ENCODE measurements at places on chromosomes 16 and 17.

- no peak for DNase-seq
Observed at GRCh38 chr16:24539850-24540601, 660 bp downstream of the RBBP6 start.

DNA sequence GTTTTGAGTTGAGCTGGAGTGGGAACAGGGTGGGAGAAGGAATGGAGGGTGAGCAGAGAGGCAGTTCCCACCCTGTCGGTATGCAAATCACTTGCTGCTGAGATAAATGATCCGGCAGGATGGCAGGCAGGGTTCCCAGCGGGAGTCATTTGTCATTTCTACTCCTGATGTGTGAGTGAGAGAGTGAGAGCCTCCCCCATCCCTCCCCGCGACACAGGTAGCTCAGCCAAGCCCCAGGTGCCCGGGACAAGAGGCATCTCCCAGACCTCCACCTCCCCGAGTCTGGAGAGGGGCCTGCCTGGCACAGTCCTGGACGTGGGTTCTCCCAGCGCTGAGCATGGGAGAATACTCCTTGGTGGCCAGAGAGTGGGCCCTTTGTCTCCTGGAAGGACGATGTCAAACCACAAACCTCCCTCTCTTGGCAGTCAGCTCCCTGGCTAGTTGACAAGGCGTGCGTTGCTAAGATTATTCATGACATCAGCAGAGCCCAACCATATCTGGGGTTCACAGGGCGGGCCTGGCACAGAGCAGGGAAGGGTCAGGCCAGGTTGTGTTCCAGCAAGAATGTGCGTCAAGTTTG lies 33.7 kb upstream of the TNRC6C start:
- peak; percentile 27 for DNase-seq

DNA sequence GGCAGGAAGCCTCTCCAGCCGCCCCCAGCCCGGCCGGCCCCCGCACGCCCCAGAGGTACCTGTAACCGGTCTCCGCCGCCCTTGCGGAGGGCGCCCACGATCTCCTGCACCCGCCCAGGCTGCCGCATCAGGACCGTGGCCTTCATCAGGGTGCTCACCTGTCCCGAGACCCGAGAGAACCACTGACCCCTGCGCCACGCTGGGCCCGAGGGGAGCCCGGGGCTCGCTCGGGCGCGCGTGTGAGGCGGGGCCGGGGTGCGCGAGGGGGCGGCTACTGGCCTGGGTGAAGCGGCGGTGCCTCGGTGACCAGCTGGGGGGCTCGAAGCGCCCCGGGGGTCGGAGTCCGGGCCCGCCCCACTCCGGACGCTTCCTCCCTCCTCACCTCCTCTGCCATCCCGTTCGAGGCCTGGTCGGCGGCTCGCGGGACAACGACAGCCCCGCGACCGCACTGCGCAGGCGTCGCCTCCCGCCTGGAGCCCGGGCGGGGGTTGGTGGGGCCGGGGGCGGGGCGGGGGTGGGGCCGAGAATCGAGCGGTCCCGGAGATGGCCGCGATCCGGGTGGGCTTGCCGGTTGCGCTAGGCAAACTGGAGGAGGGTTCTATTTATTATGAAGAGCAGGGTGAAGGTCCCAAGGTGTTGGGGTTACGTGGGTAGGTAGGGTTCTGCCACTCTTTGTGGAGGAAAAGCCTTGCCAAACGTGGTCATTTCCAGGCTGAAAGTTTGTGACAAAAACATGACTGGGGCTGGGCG lies at the start of gene NT5C3B:
Gene NT5C3B (minus strand): TSS at position 433 of the 750 bp plus-strand sequence. CDS start 39 bp downstream, at position 394.
- DNase-seq, result no peak

GRCh38 chr17:79739148-79740062 lies 8.7 kb downstream of the ENPP7 start:
- peak; percentile 94 for DNase-seq

- no peak for DNase-seq
Observed at GRCh38 chr17:62765351-62765750, 42.8 kb downstream of the MARCHF10 start.

- peak; percentile 37 for DNase-seq
Observed at GRCh38 chr16:81707411-81708265, 71.5 kb upstream of the PLCG2 start.

DNA sequence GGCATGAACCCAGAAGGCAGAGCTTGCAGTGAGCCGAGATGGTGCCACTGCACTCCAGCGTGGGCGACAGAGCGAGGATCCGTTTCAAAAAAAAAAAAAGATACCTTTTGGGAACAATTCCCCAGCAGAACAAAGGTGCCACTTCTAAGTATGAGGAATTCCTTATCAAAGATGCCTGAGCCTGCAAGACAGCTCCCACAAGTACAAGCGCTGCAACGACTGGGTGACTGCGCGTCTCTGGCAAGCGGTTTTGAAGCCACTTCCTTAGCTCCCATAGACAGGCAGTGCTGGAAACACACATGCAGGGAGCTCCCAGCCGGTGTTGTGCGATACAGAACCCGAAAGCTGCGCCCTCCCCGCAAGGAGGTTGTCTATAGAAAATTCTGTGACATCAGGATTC lies 60.5 kb downstream of the ADCY9 start:
- DNase-seq, result no peak

DNA sequence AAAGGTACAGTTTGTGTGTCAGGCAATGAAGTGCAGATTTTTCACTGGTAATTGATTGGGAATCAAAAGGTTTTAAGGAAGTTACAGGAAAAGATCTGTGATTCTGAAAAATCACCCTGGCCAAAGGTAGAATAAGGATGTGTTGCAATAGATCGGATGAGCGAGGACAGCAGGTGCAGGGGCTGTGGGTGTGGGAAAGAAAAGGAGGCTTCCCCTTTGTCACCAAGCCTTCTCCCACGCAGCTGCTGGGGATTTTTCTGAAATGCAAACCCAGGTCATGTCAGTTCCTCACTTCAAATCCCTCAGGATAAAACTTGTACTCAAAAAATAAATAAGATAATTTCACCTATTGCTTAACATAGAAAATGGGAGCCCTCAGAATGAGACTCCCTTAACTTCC lies 47.9 kb upstream of the ARHGAP17 start:
- no peak for DNase-seq

DNA sequence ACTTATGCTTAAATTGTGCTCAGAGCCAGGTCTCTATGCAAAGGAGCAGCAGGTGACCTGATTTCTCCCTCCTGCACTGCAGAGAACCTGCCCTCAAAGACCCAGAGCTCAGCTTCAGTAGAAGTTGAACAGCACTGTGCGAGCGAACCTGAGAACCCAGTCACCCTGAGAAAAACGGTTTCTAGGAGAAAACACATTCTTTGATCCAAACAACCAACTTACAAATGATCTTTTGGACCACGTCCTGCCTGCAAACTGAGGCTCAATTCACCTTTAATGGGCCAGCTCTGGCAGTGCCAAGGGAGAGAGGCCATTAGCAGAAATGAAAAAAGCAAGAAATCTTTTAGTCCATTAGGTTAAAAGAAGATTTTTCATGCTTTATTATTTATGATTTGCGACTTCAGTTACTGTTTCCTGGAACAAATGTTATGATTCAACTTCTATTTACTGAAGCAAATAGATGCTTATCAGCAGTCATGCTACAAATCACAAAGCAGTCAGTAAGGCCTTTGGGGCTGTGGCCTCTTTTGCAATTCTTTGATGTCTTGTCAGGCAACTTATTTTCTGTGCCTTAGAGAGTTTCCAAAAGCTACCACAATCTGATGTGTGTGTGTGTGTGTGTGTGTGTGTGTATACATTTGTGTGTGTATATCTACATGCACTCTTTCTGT lies 65.7 kb upstream of the LRRC37A3 start:
- DNase-seq, result peak; percentile 49

DNA sequence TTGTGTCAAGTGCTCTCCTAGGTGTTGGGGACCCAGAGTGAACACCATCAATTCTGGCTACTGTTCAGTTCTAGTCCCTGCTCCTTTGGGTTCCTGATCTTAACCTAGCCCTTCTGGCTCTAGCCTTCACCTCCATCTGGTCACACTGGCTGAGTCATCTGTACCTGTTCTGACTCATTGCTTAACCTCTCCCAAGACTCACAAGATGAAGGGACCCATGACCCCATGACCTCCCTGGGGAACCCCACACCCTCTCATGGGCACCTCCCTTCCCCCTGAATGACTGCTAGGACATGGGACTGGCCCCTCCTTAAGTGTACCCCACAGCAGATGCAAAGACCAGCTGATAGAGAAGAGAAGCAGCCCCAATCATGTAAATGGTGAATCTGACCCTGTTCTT lies 345.8 kb upstream of the CDH5 start:
- peak; percentile 41 for DNase-seq

DNA sequence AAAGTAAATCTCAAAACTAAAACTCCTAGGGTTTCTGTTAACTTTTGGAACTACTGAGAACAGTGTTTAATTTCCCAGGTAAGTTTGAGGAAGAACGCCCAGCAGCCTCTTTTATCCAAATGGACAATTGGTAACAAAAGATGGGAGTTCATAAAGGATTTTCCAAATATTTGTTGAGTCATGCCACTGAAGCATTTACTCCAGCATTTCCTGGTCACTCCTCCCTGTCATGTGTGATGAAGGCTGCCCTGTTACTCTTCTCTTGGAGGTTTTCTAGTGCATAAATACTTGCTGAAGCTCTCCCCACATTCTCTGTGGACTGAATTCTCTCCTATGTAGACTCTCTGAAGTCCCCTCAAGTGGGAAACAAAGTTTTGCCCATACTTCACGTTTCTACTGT lies 16.5 kb downstream of the ZNF75A start:
- peak; percentile 44 for DNase-seq

DNA sequence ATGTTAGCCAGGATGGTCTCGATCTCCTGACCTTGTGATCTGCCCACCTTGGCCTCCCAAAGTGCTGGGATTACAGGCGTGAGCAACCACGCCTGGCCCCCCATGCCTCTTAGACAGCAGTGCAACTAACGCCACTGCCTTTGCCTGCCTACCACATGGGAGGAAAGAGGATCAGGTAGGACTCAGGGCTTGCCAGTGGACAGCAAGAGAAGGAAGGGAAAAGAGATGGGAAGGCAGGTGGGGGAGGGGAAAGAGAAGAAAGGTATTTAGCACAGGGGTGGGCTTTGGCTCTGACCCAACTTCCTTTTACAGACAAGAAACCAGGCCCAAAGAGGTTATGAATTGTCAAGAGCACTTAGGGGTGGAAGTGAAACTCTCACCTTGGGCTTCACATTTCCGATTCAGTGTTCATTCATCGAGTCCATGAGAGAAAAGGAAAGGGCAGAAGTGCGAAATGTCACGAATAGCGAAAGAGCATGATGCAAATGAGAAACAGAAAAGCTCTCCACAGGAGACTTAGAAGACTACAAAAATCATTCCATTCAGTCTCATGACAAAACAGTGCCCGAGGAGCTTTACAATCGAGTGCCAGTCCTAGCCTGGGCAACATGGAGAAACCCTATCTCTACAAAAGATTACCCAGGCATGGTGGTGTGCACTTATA lies 36.4 kb downstream of the CDK5R1 start:
- no peak for DNase-seq

DNA sequence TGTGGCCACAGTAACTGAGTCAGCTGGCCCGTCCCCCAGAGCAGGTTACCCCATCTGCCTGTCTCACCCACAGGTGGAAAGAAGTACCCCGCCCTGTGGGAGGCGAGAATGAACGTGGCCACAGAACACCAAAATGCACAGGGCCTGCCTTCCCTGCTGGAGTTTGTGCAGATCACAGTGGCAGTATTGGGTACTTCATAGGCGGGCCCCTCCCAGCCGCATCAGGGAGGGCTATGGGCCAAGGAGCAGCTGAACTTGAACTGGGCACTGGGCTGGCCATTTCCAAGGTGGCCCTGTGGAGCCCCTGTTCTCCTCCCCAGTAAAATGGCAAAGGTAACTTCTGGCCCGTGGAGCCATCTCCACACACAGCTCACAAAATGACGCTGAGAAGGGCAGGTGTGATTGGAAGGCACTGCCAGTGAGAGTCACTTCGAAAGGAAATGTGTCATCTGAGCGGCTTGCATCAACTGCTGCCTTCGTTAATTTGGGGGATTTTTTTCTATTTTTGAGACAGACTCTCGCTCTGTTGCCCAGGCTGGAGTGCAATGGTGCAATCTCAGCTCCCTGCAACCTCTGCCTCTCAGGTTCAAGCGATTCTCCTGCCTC lies 162.9 kb downstream of the ENGASE start:
- DNase-seq, result peak; percentile 21

GRCh38 chr17:27651411-27652345 lies 20.7 kb downstream of the LGALS9 start:
- DNase-seq, result peak; percentile 44

- no peak for DNase-seq
Observed at GRCh38 chr16:81483064-81483969, 38.7 kb downstream of the CMIP start.

DNA sequence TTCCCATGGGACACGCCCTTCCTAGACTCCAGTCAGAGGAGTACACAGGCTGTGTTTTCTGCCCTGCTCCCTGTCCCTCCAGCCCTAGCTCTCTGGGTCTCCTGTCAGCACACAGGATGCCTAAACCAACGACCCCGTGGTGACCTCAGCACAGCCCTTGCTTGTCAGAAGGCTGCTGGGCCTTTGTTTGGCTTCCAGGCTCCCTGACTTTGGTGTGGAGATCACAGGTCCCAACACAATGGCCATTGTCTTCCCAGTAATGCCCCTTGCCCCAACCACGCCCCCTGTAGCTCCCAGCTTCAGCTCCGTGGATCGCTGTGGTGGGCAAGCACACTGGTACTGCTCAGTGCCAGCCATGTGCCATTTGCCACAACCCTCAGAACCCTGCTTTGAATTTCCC lies 15.0 kb downstream of the HNF1B start:
- DNase-seq, result no peak

- no peak for DNase-seq
Observed at GRCh38 chr16:89300311-89300975, 82.9 kb downstream of the ZNF778 start.

- peak; percentile 60 for DNase-seq
Observed at GRCh38 chr17:63279498-63280230, 166.4 kb downstream of the CYB561 start.

GRCh38 chr16:81461766-81462165 lies 17.2 kb downstream of the CMIP start:
- no peak for DNase-seq

- no peak for DNase-seq
Observed at GRCh38 chr17:5123343-5124124, 7.7 kb downstream of the USP6 start.

DNA sequence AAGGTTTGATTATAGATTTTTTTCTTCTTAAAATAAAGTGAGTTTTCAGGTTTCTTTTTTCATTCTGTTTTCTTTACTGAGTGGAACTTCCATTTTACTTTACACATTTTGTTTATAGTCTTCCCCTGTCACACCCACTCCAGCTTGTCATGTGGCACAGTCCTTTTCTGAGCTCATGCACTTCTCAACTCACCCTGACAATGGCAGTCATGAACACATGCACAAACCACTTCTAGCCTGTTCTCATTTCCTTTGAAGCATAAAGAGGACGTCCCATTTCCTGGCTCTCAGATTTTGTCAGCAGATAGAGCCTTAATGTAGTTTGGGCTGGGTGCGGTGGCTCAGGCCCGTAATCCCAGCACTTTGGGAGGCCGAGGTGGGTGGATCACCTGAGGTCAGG lies 168.0 kb downstream of the AHSP start:
- DNase-seq, result no peak

GRCh38 chr16:31253642-31254045 lies 6.1 kb upstream of the ITGAM start:
- peak; percentile 28 for DNase-seq

DNA sequence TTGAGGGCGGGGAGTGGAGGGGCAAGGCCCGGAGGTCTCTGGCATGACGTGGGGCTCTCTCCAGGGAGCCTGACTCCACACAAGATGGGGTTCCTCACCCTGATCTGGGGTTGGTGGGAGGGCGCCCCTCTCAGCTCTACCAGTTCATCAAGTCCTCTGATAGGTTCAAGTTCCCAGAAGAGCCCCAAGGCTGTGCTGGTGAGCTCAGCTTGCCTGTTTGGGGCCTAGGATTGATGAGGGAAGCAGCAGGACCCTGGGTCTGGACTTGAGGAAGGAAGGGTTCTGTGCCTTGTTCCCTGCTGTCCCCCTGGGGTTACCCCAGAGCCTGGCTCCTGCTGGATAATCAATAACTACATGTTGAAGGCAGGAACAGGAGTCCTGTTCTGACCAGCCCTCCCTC lies 3.5 kb downstream of the MGAT5B start:
- DNase-seq, result peak; percentile 18

Measured in A172 (cell line).